NB4 (cell line): ENCODE measurements at places on chromosomes 7 and 10.

DNA sequence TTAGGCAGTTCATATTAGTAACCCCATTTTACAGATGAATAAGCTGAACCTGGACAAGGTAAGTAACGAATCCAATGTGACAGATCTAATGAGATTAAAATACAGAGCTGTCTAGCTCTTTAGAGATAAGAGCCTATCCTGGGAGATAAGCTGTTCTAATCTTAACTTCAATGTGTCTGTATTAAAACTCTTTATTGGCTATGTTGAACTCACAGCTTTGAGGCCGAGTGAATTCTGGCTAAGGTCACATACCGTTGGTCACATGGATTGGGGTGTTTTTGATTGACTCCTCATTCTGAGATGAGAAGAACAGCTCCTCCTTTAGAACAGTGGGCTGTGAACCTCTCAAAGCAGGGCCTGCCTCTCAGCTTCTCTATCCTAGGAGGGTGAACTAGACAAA, 113.4 kb upstream of the EEPD1 start:
- DNase-seq, result no peak

GRCh38 chr10:82497439-82497838, 622.4 kb downstream of the NRG3 start:
- DNase-seq, result no peak

GRCh38 chr10:44828508-44829142, 82.5 kb upstream of the TMEM72 start:
- DNase-seq, result no peak

- DNase-seq, result peak; percentile 65
Measured at GRCh38 chr10:30984563-30985328, 46.9 kb downstream of the ZNF438 start.

GRCh38 chr7:98760201-98760651, 109.6 kb downstream of the TMEM130 start:
- DNase-seq, result no peak

GRCh38 chr10:121071901-121072300, 220.7 kb downstream of the WDR11 start:
- DNase-seq, result no peak

DNA sequence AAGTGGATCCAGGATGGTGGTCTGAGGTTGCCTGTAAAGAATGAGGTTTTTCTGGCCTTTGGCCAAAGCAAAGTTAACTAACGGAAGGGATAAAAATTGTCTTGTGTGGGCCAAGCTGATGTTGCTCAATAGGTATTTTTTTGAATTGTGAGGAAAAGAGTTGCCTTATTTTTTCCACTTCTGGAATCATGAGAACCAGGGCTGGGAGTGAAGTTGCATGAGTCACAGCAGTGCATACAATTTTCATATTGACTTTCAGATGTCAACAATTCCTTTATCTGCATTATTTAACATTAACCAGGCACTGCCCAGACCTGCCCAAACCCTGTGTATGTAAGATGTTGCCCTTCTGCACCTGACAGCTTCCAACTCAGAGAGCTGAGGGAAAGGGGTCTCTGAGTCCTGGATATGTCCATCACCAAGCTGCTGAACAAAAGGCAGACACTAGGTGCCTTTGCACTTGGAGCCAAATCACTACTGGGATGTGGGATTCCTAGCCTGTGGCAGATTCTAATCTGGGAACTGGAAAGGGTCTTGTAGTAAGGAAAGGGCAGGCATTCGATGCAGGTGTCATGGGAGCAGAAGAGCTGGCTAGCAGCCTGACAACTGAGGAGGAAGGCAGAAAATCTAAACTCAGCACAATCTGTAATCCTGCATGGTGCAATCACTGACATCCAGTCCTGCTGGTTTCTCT, 52.3 kb upstream of the SLC35B4 start:
- DNase-seq, result no peak

DNA sequence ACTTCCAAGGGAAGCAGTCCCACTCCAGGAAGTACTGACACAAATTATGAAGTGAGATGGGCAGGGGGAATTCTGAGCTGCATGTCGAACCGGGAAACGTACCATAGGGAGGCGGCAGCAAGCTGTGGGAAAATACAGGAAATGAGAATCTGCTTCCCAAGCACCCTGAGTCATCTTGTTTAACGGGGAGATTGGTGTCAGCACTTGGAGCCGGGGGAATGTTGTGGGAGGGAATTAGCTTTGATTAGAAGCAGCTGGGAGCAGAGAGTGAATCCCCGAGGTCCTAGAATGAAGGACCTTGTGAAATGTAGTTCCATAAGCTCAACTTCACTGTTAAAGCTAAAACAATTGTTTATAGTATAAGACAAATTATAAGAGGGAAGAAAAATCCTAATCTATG, 141.4 kb upstream of the PRKCQ start:
- no peak for DNase-seq

GRCh38 chr7:102412548-102412947, 16.4 kb downstream of the PRKRIP1 start:
- peak; percentile 51 for DNase-seq

DNA sequence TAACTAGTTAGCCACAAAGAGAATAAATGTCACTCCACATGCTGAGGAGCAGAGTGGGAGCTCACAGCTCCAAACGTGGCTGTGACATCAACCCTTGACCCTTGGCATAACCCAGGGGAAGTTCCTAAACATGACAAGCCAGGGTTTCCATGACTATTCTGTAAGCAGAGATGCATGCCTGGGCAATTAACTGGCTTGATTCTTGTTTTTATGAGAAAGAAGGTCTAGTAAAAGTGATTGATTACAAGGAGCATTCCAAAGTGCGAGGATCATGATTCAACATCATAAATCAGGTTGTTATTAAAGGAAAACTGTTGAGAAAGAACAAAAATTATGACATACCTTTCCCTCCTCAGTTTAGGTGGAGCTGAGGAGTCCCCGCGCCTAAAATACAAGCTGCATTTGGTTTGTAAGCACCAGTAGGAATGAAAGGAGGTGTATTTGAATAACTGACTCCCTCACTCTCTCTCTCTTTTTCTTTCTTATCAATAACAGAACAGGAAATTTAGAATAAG, 108.4 kb downstream of the SFMBT2 start:
- no peak for DNase-seq

DNA sequence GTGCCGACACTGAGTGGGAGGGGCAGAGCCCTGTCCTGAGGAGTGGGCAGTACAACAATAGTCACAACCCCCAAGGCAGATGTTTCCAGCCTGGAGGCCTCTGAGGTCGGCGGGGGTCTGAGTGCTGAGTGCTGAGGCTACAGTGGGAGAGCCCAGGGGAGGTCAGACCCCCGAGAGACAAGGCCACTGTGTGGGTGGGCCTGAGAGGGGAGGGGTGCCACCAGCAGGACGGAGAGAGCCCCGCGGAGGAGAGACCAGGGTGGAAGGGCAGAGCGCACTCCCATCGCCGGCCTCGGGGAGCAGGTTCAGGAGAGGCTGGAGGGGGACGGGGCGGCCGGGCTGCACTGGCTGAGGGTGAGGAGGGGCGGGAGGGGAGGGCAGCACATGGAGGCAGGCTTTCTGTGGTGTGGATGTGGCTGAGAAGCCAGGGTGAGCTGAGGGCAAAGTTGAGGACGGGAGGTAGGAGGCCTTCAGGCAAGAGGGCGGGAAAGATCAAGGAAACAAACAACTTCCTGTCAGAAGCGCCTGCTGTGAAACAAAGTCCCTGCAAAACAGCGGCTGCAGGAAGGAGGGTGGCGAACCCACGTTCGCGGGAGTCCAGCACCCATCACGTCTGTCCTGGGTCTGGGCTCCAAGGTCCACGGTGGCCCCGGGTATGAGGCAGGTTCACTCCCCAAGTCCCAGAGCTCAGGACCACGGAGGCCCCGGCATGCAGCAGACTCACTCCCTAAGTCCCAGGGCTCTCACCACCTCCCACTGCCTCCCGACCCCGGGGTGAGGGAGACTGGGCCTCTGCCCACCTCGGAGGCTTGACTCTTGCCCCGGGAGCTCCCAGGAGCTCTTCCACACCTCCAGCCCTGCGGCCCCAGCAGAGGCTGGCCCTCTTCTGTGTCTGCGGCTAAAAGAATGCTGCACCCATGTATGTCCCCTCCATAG, 76.8 kb upstream of the NKX6-2 start:
- DNase-seq, result peak; percentile 42

GRCh38 chr10:97904018-97904381, 54.4 kb downstream of the GOLGA7B start:
- no peak for DNase-seq

- peak; percentile 96 for DNase-seq
Measured at GRCh38 chr7:117791877-117792780, 81.1 kb downstream of the CTTNBP2 start.

DNA sequence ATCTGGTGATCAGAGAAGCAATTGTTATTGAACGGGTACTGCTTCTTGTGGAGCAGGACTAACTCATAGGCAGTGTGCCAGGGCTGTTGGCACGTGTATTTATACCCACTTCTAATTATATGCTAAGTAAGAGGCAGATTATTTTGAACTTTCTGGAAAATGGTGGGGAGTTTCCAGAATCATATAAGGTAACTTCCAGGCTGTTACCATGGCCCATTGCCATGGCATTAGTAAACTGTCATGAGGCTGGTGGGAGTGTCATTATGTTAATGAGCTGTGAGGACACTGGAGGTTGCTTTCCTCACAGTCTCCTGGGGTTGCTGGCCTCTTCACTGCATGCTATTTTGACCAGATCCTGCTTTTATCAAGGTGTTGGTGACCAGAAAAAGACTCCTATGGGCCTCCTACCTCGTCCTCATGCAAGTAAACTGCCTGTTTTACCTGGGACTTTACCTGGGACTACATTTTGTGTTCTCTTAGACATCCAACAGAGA, 122.6 kb downstream of the KCND2 start:
- no peak for DNase-seq

DNA sequence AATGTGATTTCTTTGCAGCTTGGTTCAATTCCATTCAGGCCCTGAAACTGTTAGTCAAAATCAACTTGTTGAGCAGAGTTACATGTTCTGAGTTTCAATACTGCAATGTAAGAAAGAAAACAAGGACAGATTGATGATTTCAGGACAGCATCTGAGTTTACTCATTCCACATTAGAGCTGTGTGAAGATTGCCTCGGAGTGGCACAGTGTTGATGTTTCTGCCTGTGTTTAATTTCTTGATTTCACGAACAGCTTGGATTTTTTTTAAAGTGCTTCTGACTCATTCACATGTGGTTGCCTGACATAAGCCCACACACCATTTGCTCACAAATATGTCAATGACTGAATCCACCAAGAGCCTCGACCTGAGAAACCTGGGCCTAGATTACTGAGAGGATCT, 101.2 kb upstream of the PARD3 start:
- no peak for DNase-seq

- DNase-seq, result no peak
Measured at GRCh38 chr10:18501198-18501597, 150.2 kb downstream of the NSUN6 start.

- no peak for DNase-seq
Measured at GRCh38 chr7:121166916-121167315, 161.9 kb upstream of the WNT16 start.

GRCh38 chr10:80268938-80269588, 20.4 kb downstream of the MAT1A start:
- DNase-seq, result no peak

DNA sequence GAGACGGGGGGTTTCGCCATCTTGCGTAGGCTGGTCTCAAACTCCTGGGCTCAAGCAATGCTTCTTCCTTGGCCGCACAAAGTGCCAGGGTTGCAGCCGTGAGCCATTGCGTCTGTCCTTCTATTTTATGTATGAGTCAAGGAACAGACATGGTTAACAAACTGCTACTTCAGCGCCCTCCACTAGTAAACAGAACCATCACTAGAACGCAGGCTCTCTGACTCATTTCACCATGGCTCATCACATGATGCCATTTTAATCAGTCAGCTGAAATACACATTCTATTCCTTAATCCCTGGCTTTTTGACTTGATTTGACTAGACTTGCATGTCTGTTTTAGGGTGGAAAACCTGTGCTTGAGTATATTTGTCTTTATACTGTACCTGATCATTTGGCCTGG, 41.3 kb downstream of the CELF2 start:
- DNase-seq, result no peak

- DNase-seq, result no peak
Measured at GRCh38 chr7:141462958-141463357, 88.3 kb upstream of the AGK start.

- DNase-seq, result peak; percentile 85
Measured at GRCh38 chr7:139635526-139636302, 112.2 kb downstream of the CLEC2L start.

DNA sequence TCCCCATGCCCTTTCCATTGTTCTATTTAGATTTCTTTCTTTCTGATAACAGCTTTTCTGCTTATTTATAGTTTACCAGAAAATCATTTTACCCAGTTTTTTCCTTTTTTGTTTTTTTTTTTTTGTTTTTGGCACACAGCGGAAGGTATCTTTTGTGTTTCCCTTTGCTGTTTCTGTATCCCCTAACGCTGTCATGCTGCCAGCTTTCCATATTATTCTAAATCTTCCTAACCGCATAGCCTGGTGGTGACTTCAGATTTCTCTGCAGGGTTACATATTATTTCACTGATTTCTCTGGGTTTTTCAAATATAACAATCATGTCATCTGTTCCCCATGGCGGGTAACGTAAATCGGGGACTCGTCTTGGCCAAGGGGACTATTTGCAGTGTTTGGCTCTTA, 4.0 kb upstream of the SLC29A4 start:
- no peak for DNase-seq

DNA sequence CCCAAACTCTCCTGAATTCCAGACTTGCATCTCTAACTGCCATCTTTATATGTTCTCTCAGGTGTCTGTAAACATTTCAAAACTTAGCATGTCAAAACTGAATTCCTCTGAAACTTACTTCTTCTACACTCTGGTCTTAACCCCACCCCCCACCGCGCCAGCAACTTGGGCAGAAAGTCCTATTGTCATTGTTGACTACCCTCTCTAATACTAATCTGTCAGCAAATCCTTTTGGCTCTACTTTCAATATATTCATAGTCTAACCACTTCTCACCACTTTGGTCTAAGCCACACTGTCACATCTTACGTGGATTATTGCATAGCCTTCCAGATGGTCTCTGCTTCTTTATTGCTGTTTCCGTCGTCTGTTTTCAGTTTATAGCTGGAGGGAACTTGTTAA, 86.6 kb downstream of the AHCYL2 start:
- DNase-seq, result no peak

GRCh38 chr10:20616918-20617810, 279.9 kb downstream of the NEBL start:
- peak; percentile 73 for DNase-seq

- no peak for DNase-seq
Measured at GRCh38 chr7:157937406-157937805, 600.6 kb downstream of the DNAJB6 start.

DNA sequence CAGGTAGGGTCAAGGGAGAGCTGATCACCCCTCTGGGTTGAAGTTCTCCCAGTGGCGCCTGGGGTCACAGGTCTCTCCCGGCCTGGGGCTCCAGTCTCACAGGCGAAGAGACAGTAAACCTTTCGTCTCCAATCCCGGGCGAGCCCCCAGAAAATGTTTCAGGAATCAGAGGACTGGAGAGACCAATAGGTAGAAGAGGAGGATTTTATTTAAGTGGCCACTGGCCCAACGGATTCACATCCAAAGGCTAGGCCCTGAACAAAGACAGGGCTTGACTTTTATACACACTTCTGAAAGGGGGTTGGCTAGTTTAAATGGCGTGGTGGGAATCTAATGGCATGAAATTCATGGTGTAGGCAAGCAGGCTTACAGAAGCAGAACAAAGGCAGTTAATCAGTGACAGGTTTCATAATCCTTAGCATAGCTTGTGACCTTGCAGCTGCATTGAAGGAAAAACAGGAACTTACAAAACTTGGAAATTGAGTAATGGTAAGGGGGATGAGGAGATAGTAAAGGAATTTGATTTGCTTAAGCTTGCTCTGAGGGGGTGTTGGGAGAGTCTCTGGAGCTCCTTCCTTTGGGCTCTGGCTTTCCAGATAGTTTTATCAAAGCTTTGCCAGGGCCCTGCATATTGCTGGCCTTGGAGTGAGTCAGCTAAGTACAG, 105.5 kb downstream of the TRIM24 start:
- peak; percentile 95 for DNase-seq
